ENCODE measurements at places on chromosomes 3 and 15.

DNA sequence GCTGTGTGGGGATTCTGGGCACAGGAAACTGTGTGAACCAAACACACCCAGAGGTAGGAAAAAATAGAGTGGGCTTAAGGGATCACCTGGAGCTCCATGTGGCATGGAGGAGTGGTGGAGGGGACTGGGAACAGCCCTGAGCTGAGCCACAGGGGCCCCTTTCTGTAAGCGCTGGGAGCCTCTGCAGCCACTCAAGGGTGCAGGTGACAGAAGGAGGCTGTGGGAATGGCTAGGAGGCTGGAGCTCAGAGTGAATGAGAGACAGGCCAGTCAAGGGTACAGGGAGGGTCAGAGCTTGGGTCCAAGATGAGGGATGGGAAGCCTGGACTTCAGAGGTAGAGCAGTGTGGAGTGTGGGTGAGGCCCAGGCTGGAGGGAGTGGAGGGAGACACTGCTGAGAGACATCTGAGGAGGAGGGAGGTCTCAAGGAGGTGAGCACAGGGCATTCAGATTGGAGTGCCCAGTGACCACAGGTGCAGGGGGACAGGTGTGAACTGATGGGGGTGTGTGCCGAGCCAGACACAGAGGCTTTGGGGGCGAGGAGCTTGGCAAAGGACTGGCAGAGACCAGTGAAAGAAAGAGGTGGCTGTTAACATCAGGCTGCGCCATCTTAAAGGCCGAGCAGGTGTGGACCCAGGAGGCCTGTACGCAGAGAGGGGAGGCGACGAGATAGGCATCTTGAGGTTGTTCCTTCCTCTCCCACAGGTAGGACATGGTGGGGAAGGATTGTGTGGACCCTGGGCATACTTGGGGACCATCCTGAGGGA lies 56.8 kb downstream of the FGD5 start:
- DNase-seq: no peak

- DNase-seq: peak; percentile 35
Observed at GRCh38 chr3:73086071-73086494, 24.6 kb downstream of the EBLN2 start.

DNA sequence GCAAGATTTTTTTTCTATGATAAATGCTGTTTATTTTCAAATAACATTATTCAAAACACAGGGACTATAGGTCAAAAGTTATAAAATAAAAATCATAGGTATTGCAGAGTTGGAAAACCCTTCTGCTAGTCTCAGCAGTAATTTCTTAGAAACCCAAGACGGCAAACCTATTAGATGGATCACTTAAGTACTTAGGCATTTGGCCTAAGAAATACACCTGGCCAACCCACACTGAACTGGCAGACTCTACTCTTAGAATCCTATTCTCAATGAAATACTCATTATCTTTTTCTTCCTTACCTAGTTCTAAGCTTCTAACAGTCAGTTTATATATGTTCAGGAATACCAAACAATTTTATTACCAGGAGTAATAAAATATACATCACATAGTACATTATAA lies 30.5 kb upstream of the RIOX2 start:
- DNase-seq: no peak

- DNase-seq: no peak
Observed at GRCh38 chr3:62723914-62724217, 151.3 kb downstream of the CADPS start.

DNA sequence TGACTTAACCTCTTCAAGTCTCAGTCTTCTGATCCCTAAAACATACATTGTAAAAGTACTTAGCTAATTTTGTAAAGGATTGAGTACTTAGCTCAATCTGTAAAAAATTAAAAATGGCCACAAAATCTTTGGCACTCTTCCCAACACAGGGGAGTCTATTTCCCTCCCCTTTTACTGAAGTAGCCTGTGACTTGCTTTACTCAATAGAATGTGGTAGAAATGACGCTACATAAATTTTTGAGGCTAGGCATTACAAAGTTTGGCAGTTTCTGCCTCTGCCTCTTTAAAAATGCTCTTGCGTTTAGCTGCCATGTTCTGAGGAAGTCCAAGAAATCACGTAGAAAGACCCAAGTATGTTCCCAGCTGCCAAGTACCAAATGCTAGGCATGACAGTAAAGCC lies 80.2 kb downstream of the CBLB start:
- DNase-seq: no peak

DNA sequence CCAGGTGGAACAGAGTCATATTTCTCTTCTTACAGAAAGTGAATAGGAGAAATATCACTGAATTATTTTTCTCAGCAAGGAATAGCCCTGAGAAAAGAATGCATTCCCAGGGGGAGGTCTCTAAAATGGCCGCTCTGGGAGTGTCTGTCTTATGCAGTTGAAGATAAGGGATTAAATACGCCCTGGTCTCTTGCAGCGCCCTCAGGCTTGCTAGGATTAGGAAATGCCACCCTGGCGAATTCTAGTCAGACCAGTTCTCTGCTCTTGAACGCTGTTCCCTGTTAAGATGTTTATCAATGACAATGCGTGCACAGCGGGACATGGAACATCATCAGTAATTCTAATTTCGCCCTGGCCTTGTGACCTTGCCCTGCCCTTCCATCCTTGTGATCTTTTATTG lies 949.0 kb upstream of the SEMA6D start:
- DNase-seq: no peak
